Left lung (tissue), 14 donors: ENCODE measurements at places on chromosomes 1 and 21. TPM values are rescaled to one million over a fixed set of nuclear protein-coding genes. Genes with fewer than 3 reads are reported as not detected.

MMP23B gene
- 43.5 TPM for total RNA-seq

- H3K36me3 ChIP-seq, result no peaks in the 10 kb centered on the region
- no peaks in the 10 kb centered on the region for H3K27me3 ChIP-seq
- no peak for DNase-seq
- no peak overlapping the region for H3K27ac ChIP-seq
- no peak overlapping the region for H3K4me3 ChIP-seq
Observed at GRCh38 chr1:185480545-185480944, 163.5 kb upstream of the IVNS1ABP start.

DNA sequence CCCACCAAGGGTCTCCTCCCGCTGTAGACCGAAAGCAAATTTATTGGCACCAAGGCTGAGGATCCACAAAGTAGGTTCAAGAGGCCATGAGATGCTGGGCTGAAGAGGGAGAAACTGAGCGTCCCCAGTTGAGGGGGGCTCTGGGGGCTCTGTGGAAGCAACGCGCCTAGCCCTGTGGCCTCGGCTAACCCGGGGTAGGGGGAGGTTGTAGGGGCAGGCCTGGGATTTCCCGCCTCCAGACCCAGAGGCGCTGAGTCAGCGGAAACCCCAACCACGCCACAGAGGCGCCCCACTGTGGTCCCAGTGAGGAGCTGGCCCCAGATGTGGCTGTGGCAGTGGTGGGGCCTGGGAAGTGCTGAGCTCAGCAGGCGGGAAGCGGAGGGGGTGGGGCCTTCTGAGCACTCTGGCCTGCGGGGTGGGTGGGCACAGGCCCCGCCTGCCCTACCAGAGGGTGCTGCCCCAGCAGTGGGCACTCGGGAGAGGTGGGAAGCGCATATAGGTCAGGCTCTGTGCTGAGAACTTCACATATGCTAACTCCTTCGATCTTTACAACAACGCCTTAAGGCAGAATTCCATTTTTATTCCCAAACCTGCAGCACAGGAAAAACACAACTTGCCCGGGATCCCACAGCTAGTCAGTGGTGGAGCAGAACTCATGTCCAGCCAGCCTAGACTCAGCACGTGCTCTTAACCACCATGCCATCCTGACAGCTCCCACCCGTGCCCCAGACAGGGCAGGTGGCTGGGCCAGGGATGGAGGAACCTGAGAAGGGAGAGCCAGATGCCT is 1.5 kb upstream of the COL16A1 start:
- no peaks in the 10 kb centered on the region for H3K36me3 ChIP-seq
- H3K27me3 ChIP-seq, result peaks cover 17% of the 10 kb centered on the region
- DNase-seq, result peak; percentile 71
- H3K4me1 ChIP-seq, result peaks cover 13% of the 10 kb centered on the region
- no peak overlapping the region for H3K4me3 ChIP-seq
- H3K27ac ChIP-seq, result peak overlapping the region; percentile 58

PDZK1IP1 gene
- 44.9 TPM for total RNA-seq

OR10J1 gene
- not detected for total RNA-seq

DNA sequence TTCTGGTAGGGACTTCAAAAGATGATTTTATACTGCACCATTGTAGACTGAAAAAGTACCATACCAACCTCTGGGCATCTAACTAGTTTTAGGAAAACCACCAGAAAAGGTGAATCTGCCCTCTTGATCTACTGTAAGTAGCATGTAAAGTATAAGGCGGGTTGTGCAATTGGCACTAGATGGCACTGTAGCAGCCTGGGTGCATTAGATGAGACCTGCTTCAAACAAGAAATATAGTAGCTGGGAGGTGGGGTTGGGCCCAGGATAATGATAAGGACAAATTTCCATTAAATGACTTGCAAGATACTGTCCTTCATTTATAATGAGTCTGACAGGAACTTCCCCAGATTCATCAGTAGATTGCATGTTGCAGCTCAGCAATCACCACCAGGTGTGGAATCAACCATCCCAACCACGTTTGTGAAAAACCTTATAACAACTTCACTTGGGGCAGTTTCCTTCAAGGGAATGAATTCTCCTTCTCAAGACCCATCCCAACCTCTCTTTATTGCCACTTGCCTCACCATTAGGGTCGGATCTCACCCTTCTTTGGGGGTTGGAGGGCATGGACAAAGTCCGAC is 37.3 kb upstream of the IL10 start:
- H3K27me3 ChIP-seq, result no peaks in the 10 kb centered on the region
- H3K27ac ChIP-seq, result no peak overlapping the region
- no peaks in the 10 kb centered on the region for H3K36me3 ChIP-seq
- no peak overlapping the region for H3K4me3 ChIP-seq
- H3K4me1 ChIP-seq, result no peaks in the 10 kb centered on the region
- DNase-seq, result no peak

SFN gene
- total RNA-seq, result 130 TPM
